NCI-H69 (cell line): ENCODE measurements at places on chromosomes 2 and 18.

DNA sequence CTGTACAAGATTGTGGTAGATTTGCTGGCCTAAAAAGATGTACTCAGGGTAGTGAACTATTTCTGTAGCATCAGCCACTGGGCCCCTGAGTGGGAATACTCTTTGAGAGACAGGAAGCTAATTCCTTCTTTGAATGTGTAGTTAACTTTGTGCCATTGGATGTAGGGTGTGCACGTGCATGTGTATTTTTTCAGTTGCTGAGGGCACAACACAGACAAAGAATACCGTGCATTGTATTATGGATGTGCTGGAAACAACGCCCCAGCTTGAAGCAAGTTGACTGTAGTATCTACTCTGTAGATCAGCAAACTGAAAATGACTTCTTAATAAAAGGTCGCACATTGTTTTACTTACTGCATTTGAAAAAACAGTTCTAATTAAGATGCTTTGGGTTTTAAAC is 14.1 kb downstream of the CRIM1 start:
- DNase-seq, result no peak

GRCh38 chr2:83826577-83826976 is 632.5 kb downstream of the SUCLG1 start:
- DNase-seq, result no peak

GRCh38 chr2:75790121-75790813 is 79.6 kb upstream of the GCFC2 start:
- DNase-seq, result no peak

GRCh38 chr2:190500054-190500502 is 34.4 kb downstream of the NEMP2 start:
- no peak for DNase-seq

DNA sequence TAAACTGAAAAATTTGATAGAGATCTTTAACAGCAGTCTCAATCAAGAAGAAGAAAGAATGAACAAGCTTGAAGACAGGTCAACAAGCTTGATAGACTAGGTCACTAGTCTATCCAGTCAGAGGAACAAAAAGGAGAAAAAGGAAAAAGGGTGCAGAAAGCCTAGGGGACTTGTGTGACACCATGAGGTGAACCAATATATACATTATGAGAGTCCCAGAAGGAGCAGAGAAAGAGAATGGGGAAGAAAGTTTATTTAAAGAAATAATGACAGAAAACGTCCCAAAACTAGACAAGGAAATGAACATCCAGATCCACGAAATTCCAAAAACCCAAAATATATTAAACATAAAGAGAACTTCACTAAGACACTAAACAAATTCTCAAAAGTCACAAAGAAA is 84.5 kb downstream of the VAPA start:
- no peak for DNase-seq

DNA sequence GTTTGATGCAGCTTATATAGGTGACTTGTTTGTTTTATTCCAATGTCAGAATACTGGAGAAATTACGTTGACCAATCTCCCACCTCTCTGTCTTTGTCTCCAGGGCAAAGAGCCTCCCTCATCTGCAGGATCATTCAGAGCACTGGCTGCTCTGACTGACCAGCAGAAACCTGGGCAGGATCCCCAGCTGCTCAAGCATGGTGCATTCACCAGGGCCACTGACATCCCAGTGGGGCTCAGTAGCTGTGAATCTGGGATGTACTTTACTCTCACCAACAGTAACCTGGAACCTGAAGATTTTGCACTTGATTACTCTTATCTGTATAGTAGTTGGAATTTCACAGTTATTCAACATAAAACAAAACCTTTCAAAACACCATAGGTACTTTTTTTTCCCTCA is 235.9 kb downstream of the ANKRD36 start:
- no peak for DNase-seq

- DNase-seq, result peak; percentile 34
These were observed 26.9 kb upstream of the ASAP2 start for GRCh38 chr2:9179572-9180201.

- no peak for DNase-seq
These were observed 148.9 kb downstream of the SOX11 start for GRCh38 chr2:5841126-5841525.

DNA sequence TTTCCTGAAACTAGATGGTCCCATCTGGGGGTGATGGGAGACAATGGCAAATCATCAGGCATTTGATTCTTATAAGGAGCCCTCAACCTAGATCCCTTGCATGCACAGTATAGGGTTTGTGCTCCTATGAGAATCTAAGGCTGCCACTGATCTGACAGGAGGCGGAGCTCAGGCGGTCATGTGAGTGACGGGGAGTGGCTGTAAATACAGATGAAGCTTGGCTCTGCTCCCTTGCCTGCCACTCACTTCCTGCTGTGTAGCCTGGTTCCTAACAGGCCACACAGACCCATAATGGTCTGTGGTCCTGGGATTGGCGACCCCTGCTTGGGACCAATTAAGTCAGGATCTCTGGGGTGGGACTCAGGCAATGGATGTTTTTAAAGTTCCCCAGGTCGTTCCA is 293.4 kb downstream of the ZNF521 start:
- DNase-seq, result peak; percentile 70

GRCh38 chr2:71783815-71784214 is 330.5 kb downstream of the DYSF start:
- no peak for DNase-seq

DNA sequence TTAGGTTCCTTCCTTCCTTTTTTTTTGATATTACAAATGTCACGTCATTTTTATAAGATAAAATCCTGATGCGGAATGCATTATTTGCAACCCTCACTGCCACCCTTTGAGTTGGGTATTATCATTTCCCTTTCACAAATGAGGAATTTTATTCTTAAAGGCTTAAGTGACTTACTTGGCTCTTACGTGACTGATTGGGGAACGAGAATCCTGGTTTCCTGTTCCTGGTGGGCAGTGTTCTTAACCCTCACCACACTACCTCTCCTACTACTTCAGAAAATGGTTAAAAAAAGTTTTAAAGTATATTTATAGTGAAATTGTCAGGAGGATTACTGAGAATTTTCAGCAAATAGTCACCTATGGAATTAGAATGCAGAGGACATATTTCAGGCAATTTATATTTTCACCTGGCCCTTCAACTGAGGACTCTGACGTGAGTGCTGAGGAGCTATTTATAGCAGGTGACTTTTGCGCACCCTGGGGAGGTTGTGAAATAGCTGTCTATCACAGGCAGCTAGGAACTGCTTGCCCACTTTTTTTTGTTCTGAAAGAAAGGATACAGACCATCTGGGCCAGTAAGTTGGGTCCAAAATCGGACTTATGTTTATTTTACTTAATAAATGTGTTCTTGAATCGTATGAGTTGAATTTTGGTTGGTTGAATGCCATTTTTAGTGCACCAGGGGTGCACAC is 18.7 kb upstream of the RASGRP3 start:
- DNase-seq, result peak; percentile 4

DNA sequence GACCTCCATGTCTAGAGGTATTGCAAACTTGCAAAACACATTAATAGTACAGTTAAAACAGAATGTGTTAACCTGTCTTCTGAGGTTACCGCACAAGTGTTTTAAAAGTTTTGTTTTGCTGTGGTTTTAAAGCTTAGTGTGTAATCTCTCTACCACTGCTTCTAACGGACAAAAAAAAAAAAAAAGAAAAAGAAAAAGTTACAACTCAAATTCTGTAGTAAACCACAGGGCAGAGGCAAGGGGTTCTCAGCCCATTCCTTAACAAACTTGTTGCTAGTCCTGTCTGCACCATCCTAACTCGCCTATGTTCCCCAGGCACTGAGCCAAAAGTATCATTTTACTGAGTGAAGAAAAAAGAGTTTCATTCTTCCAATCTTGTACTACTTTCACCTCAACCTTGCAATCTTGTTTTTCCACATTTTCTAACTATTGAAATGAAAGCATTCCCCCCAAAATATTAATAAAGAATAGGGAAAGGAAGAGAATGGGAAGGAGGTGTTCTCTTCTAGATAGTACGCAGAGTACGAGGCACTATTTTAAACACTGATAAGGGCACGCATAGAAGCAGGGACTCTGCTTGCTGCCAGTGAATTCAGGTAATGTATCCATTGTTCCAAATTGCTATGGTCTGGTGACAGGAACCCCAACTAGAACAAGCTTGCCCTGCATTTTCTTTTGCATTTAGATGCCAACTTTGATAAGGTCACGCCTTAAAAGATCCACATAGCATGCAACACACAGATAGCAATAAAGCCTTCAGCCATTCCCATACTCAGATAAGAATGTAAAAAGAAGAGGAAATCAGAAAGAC is 47.1 kb downstream of the IKZF2 start:
- no peak for DNase-seq

DNA sequence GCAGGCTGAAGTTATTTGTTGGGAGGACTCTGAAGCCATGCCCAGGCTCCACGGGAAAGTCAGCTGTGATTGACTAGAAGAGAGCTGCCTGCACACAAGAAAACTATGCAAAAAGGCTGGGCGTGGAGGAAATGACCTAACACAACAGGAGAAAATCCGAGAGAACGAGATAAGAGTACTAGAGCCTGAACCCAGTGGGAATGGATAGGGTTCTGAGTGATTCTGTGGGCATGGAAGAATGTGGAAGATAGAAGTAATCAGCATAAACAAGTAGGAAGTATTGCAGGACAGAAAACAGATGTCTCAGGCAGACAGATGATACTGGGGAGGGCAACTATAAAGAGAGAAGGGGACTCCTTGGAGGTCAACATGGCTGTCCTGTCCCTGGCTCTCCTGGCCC is 12.1 kb upstream of the COPS8 start:
- no peak for DNase-seq
